ENCODE measurements at places on chromosomes 4 and X. TPM values are rescaled to one million over a fixed set of nuclear protein-coding genes. Genes with fewer than 3 reads are reported as not detected.

PHF8 gene
- 45.5 TPM for total RNA-seq

SYTL4 gene
- total RNA-seq: not detected

RAB9A gene
- total RNA-seq: 27.1 TPM

MAD2L1 gene
- total RNA-seq: 73.8 TPM

YY2 gene
- 1.8 TPM for total RNA-seq

ITGB1BP2 gene
- total RNA-seq: 3.7 TPM

CTSO gene
- 4.1 TPM for total RNA-seq

UGT8 gene
- total RNA-seq: 0.46 TPM

MAGEC1 gene
- not detected for total RNA-seq

FAM47E gene
- not detected for total RNA-seq

ASMT gene
- total RNA-seq: 1.9 TPM

SPANXD gene
- total RNA-seq: not detected

SLC16A2 gene
- total RNA-seq: 0.78 TPM

CEP135 gene
- 16.1 TPM for total RNA-seq

CFI gene
- total RNA-seq: not detected

USP26 gene
- total RNA-seq: not detected

SNCA gene
- total RNA-seq: 0.44 TPM

RBM47 gene
- 1.1 TPM for total RNA-seq

PAGE4 gene
- not detected for total RNA-seq

PITX2 gene
- total RNA-seq: not detected

PLAC8 gene
- total RNA-seq: 19.7 TPM

ASB11 gene
- total RNA-seq: not detected

LGI2 gene
- not detected for total RNA-seq

DKK2 gene
- total RNA-seq: 0.07 TPM

ADH6 gene
- total RNA-seq: not detected
